ENCODE measurements at places on chromosomes 1 and 21.

DNA sequence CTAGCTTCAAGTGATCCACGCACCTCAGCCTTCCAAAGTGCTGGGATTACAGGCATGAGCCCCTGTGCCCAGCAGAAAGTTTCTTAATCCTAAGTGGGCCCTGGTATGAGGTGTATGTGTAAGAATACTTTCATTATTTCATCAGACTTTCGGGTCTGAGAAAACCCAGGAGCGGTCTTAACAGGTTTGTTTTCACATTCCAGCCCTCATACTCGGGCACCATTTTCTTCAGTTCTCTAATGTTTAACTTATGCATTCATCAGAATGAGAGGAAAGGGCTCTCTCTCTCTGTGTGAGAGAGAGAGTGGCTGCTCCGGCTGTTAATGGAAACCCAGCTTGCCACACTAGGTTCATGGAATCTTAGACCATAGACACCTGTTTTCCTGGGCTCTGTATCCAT is 4.2 kb upstream of the PADI1 start:
- no peak for DNase-seq

- no peak for DNase-seq
Measured at GRCh38 chr1:206595581-206596318, 16.5 kb downstream of the EIF2D start.

- DNase-seq = no peak
Measured at GRCh38 chr1:3956527-3957170, 56.6 kb upstream of the C1orf174 start.

DNA sequence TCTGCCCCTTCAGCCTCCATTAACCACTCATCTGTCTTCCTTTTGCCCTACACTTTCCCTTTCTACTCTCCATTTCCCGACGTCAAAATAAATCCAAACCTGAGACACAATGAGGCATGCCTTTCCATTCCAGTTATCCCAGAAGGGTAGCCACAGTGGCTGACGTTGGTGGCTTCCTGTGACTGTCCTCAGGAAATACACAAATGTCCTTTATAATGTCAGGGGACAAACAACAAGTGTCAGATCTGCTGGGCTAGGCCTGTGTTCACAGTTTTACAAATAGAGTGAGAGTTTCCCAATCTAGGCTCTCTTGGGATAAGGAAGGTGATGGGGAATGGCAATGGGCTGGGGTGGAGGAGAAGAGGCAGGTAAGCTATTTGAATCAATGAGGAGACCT is 135.3 kb downstream of the BRINP2 start:
- no peak for DNase-seq

- DNase-seq = no peak
Measured at GRCh38 chr1:18653367-18653766, 22.7 kb downstream of the PAX7 start.

- DNase-seq = no peak
Measured at GRCh38 chr1:1941211-1941841, 22.2 kb upstream of the TMEM52 start.

Measured in GM10248 (cell line).